ENCODE measurements at places on chromosomes 7 and 10.

- no peak for DNase-seq
Measured at GRCh38 chr10:71845410-71846405, 5.3 kb downstream of the PSAP start.

DNA sequence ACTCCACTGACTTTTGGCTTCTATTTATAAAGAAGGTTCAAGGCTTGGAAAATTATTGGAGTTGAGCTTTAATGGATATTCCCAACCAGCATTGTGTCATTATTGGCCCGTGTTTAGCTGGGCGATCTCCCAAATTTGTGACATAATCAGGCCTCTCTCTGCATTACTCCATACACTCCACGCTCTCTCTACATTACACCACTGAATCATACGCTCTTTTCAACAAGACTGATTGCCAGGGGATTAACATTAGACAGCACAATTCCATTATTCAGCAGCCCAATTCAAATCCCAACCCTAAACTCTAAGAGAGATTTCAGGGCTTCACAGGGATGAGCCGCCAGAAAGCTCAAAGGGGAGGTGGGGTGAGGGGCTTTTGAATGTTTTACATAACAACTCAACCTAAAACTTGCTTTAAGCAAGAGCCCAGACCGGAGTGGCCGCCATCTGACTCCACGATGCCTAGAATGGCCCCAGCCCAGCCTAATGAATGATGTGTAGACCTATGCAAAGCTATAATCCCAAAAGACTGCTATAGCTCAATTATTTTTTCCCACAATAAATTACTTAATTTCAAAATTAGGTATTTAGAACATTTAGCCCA is 61.8 kb downstream of the FGFR2 start:
- no peak for DNase-seq

DNA sequence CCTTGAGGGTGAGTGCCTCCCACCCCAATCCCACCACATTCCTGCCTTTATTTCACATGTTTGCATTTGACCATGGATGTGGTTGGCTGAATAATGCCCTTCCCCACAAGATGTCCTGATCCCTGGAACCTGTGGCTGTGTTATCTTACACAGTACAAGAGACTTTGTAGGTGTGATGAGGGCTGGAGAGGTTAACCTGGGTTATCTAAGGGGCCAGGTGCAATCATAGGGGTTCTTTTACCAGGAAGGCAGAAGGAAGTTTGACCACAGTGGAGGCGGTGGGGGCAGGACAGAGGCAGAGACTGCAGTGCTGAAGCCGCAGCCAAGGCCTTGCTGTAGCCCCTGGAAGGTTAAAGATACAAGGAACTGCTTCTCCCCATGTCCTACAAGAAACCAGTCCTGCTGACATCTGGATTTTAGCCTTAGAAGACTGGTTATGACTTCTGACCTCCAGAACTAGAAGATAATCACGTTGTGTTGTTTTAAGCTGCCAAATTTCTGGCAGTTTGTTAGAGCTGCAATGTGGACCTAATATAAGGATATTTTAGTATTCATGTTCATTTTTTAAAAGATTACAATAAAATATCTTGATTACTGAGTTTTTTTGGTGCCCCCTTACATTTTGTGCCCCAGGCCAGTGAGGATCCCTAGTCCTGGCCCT is 136.6 kb downstream of the ARHGAP22 start:
- DNase-seq: no peak

DNA sequence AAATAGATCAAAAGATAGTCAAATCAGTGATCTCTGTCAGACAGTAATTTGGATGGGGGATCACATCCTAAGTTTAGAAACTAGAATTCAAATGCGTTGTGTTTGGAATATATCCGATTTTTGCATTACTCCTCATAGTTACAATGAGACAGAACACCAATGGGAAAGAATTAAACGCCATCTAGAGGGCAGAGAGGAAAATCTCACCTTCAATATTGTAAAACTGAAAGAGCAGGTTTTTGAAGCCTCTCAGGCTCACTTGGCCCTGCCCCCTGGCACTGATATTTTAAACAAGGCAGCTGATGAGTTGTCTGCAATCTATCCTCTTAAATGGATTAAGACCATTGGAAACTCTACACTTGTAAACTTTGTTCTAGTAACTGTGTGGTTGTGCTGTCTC is 17.7 kb downstream of the FRG2B start:
- DNase-seq: no peak

DNA sequence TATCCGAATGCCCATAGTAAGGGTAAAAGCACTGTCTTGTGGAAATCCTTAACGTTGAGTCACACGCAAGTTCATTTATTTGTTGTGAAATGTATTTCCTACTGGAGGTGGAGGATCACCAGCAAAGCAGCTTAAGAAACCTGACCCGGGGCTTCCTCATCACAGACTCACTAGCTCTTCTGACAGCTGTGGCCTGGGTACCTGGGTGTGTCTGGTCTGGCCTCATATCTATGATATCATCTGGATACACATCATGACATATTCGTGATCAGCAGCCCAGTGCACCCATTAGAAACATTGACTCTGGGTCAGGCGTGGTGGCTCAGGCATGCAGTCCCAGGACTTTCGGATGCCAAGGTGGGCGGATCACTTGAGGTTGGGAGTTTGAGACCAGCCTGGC is 8.8 kb downstream of the DRGX start:
- DNase-seq: no peak

DNA sequence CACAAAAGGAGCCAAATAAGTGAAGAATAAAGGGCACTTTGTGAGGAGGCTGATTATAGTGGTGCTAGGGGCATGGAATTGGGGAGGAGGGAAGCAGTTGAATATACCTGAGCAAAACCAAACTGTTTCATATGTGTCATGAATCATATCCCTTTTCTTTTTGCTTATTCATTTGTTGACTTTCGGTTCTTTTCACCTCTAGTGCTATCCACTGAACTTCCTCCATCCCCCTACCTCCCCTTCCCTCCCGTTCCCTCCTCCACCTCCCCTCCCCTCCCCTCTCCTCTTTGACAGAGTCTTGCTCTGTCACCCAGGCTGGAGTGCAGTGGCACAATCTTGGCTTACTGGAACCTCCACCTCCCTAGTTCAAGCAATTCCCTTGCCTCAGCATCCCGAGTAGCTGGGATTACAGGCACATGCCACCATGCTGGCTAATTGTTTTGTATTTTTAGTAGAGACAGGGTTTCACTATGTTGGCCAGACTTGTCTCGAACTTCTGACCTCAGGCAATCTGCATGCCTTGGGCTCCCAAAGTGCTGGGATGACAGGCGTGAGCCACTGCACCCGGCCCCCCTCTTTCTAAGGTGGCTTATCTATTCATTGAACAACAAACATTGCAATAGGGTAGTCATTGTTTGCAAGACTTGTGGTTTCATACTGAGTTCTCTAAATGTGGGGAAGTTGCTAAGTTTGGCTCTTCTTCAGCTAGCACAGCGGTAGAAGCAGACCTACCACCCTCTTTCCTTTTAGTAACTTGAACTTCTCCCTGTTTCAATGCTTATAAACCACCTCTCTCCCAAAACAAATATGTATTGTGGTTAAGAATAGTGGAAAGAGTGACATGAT is 150.4 kb upstream of the PRPS1L1 start:
- DNase-seq: no peak

DNA sequence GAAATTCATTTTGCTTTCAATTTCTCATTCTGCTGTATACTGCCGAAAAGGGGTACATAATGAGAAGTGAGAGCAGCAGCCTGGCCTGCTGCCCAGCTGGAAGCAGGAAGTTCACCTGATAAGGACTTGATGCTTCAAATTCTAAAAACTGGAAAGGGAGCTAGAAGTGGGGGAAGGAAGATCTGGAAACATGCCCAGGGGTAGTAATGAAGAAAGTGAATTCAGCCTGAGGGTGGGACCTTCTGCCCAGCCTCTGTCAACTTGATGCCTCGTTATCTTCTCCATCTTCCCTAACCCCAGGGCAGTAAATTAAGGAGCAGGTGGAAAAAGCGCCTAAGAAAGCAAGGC is 69.4 kb downstream of the ARMH3 start:
- no peak for DNase-seq

GRCh38 chr7:77202481-77202976 is 2.9 kb upstream of the FGL2 start:
- no peak for DNase-seq

- DNase-seq: no peak
Measured at GRCh38 chr10:109974504-109975191, 33.1 kb upstream of the ADD3 start.

DNA sequence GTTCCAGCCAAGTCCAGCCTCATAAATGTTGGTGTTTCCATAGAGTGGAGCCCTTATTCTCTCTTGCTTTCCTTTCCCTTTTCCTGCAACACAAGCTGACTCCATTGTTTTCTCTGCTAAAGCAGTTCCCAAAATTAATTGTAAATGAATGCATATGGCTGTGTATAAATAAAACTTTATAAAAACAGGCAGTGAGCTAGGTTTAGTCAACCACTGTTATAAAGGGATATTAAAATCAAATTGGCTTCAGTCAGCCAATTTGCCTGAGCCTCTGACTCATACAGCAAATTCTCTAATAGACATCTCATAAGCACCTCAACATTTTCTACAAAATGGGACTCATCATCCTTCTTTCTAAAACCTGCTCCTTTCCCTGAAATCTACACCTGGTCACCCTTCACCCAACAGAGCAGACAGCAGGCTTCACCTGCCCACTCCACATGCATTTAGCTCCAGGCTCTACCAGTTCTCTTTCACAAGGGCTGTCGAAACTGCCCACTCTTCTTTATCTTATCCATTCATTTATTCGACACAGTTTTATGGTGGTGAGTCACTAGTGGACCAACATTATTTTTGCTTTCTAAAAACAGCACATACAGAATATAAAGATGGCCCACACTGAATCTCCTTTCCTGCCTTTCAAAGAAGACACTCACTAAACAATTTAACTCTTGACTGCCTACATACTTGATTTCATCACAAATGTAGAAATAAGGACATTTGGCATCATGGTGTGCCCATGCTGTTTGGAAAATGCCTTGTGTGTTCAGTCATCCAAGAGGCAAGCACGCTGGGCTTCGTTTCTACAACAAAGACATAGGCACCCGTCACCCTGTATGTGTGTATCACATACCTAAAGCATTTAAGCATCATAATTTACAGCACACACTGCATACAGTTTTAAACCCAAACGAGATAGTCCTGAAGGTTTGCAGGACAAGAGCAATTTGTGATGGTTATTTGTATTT is 74.6 kb upstream of the C7orf33 start:
- DNase-seq: no peak

- no peak for DNase-seq
Measured at GRCh38 chr10:36679554-36679953, 445.8 kb upstream of the ANKRD30A start.

GRCh38 chr7:120973849-120974248 is 14.7 kb upstream of the CPED1 start:
- no peak for DNase-seq

DNA sequence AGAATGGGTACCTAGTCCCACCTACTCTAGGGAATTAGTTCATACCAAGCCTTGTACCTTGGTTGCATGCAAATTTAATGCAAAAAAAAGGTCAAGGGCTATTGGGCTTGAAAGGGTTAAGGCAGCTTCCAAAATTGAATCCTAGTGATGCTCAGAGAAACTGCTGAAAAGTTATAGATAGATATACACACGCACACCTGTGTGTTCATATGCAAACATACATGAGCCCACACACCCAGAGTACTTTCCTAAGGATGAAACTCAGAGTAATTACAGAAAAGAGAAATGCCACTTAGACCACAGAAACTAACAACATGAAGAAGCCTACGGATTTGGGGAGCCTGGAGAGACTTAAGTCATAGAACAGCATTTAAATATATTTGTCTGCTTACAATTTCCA is 1.5 kb downstream of the SLC25A13 start:
- DNase-seq: no peak

DNA sequence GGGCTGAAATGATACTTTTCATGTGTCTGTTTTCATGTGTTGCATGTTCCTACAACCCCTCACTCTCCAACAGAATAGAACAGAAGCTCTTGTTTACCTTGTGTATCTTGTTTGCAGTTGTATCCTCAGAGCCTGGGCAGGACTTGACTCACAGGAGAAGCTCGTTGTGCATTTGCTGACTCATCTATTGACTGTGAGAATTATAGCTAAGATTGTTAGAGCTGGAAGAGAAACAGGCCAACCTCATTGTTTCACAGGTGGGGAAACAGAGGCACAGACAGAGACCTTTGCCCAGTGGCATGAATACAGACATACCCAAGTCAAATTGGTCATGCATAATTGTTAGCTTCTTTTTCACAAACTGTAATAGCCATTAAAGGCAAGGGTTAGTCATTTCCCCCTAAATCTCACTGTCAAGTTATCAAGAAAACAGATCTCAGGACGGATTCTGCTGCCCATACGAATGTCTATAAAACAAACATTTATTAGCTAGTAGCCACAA is 4.6 kb upstream of the TSPAN15 start:
- DNase-seq: no peak

DNA sequence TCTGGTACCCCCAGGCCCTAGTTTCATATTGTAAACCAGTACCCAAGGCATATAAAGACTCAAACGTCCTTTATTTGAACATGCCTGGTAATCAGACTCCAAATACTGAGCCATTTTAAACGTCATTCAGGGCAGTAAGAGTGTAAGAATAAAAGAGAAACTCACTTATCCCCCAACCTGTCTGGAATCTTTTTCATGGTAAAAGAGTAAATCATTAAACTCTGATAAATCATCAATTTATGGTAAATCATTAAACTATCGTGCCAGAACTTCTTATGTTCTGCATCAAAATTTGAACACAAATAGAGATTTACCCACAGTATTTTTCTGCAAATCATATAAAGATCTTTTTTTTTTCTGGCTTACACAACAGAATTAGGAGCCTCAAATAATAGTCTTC is 734.3 kb upstream of the POT1 start:
- DNase-seq: no peak

GRCh38 chr10:27981744-27982143 is 17.1 kb downstream of the ODAD2 start:
- DNase-seq: no peak

DNA sequence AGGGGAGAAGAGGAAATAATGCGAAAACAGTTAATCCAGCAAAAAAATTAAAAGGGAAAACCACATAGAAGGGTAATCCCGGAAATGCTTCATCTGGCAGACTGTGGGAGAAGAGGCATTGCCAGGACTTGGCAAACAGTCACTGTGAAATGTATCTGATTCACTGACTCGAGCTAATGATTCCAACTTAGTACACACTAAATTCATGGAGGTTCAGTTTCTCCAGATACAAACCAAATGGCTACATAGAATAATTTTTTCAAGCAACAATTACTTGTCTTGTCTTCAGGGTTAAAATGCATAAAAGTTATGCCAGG is 36.4 kb downstream of the GDI2 start:
- DNase-seq: no peak

DNA sequence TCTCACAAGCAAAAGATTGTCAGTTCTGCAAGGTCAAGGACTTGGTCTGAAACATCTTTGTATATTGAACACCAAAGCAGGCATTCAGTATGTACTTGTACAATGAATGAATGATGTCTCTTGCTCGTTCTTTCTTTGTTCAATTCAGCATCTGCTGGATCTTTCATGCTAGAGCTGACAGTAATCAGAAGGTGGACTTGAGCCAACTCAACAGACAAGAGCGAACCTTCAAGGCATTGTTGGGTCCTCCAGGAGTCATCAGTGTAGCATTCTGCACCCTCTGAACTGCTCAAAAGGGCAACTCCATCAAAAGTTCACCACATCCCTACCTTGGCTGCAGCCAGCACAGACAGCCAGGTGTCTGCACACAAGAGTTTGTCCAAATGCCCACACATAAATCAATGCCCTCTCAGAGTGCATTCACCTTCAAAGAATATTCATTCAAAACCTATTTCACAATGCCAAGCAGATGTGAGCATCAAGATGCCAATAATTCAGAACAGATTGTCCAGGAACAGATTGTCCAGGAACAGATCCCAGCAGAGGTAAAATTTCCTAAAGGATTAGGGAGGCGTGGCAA is 386.7 kb downstream of the CALN1 start:
- DNase-seq: no peak

Measured in stimulated activated CD4-positive, alpha-beta T cell treated with anti-CD3 and anti-CD28 coated beads, Interleukin-4, amount 100 ng/mL, for 4 hours (primary cell).